ENCODE measurements at places on chromosomes 3 and 15. TPM values are rescaled to one million over a fixed set of nuclear protein-coding genes. Genes with fewer than 3 reads are reported as not detected.

Gene UTS2B
- total RNA-seq = 0.46 TPM

DNA sequence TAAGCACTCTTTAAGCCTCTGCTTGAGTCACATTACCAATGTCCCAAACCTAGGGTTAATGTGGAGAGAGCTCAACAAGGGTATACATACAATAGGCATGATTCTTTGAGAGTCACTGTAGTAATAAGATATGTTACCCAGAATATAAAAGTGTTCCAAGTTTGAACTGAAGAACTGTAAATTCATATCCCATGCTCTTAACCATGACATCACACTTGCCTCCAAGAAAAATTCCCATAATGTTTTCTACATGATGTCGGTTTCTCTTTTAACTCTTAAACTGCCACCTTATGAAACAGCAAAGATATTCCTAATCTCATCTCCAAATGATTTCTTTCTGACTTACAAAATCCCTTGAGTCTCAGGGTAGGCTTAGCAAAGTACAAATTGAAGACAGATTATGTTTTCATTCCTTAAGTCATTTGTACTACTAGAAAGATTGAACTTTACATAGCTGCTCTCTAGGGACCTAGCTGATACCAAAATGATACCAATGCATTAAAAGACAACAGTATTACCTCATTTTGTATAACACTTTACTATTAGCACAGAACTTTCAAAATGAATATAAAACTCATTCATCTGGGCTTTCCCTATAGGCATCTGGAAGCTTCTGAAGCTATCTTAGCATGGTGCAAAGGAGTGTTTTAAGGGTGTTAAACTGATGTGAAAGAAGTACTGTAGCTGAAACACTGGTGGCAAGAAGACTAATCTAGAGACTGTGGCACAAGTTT, 127.1 kb downstream of the KCNMB2 start:
- no peak for ATAC-seq

GRCh38 chr3:188841906-188842305, 329.9 kb upstream of the TPRG1 start:
- ATAC-seq = no peak

GRCh38 chr3:13553686-13554085, 4.8 kb downstream of the FBLN2 start:
- ATAC-seq = no peak

Gene CEMIP
- total RNA-seq = 117 TPM

DNA sequence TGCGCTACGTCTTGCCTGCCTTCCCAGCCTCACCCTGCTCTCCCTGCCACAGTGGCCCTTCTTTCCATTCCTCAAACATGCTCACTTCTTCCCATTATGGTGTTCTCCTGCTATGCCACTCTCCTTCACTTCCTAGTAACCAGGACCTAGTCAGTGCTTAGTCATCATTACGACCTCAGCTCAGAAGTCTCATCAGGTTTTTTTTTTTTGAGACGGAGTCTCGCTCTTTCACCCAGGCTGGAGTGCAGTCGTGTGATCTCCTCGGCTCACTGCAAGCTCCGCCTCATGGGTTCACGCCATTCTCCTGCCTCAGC, 149.5 kb downstream of the GREM1 start:
- peak; percentile 93 for ATAC-seq

Gene FOXL2
- total RNA-seq = 0.05 TPM

DNA sequence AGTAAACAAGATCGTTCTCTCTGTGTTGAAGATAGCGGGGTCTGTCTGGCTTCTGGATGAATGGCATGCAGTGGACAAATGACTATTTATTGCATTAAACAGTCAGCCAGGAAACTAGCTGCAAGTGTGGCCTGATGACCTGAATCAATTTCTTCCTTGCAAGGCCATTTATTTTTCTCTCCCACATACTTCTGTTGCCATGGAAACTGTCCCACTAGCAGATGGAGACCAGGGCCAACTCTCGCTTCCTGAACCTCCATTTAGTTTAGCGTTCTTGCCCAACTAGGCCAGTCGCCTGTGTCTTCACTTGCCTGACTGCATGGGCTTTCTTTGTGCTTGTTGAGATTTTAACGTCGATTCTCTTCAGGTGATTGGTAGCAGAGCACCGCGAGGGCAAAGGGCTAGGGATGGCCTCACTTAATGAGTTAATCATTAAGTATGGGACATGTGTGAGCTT, 27.6 kb downstream of the LMCD1 start:
- peak; percentile 90 for ATAC-seq

Gene GOLGA6B
- total RNA-seq = 1.4 TPM

Gene ZNF592
- 9.6 TPM for total RNA-seq

GRCh38 chr3:133578548-133579191, 5.2 kb downstream of the CDV3 start:
- no peak for ATAC-seq
